ENCODE measurements at places on chromosomes 2 and 18. TPM values are rescaled to one million over a fixed set of nuclear protein-coding genes. Genes with fewer than 3 reads are reported as not detected.
A peak's percentile ranks its signal among the peaks of the same experiment; 100 is the strongest.

DNA sequence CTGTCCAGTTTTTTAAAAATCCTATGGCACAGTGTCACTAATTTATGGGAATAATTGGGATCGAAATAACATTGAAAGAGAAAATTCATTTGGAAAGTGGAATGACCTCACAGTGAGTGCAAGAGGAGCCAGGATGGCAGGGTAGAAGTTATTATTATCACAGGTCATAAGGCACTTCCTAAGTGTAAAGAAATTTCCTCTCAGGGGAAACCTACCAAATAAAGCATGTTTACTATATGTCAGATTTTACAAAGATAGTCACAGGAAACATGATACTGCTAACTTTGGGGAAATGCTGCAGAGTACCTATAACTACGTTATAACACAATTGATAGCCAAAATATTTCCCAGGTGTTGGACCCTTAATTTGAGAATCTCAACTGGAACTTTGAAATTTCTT lies 226.3 kb upstream of the SMAD7 start:
- no peak for DNase-seq

DNA sequence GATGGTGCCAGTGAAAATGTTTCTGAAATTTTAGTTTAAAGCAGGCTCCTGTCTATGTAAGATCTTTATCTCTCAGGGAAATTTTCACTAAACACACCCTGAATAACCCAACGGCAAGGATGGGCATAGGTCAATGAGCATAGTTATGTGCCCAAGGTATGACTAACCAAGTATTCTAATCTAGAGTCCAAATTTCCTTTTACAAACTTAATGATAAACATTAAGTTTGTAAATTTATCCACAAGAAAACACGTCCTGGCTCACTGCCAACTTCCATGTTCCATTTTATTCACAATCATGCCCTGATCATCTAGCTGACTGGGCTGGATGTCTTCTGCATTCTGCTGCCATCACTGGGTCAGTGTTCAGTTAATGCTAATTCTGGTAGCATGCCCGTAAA lies 151.2 kb downstream of the SRBD1 start:
- DNase-seq: no peak

DNA sequence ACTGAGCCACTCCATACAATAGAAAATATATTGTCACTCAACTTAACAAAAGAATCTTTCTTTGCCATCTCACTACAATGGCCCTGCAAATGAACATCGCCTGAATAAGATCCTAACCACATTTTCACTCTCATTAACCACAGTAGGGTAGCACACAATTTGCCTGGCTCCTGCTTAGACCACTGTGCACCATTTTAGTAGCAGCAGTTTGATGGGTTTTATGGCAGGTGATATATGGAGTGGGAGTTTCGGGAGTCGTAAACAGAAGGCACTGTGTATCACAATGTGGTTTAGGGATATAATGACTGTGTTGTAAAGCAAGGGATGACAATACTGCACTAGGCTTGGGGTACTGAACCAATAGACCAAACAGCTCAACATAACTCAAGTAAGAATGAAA lies 617.4 kb downstream of the BCL11A start:
- DNase-seq: no peak

The ARHGEF4 gene
- total RNA-seq: 3.9 TPM

- peak; percentile 64 for DNase-seq
Observed at GRCh38 chr2:181810823-181811695, 80.5 kb upstream of the ITPRID2 start.

DNA sequence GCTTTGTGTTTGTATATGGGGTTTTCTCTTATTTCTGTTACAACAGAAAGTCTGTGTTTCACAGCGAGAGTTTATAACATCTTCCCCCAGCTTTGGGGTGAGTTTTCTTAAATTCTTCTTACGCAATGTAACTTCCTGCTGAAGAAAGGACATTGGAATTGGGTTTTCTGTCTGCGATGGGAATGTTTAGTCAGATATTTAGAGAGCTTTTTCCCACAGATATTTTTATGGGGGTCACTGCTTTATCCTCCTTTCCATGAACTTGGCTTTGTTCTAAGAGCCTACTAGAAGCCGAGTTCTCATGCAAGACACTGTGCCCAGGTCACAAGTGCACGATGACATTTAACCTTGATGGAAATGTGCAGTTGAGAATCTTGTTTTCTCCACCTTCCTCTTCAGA lies 22.1 kb downstream of the B3GNT2 start:
- DNase-seq: no peak

DNA sequence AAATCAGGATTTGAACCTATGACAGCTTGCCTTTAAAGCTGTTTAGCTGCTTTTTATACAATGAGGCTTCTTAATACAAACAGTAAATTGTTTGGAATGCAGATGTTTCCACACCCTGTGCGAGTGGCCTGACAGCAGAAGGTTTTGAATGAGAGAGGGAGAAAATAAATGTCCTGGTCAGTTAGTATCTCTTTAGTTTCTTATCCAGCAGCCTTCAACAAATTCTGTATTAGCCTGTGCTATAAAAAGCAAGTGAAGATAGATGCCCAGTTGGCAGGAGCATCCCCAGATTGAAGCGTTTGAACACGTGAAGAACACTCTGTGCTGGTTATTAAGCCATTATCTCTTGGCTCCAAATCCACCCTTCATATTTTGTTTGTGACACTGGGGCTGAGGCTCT lies 70.6 kb downstream of the CERS6 start:
- DNase-seq: peak; percentile 16

The UGT1A10 gene
- not detected for total RNA-seq

DNA sequence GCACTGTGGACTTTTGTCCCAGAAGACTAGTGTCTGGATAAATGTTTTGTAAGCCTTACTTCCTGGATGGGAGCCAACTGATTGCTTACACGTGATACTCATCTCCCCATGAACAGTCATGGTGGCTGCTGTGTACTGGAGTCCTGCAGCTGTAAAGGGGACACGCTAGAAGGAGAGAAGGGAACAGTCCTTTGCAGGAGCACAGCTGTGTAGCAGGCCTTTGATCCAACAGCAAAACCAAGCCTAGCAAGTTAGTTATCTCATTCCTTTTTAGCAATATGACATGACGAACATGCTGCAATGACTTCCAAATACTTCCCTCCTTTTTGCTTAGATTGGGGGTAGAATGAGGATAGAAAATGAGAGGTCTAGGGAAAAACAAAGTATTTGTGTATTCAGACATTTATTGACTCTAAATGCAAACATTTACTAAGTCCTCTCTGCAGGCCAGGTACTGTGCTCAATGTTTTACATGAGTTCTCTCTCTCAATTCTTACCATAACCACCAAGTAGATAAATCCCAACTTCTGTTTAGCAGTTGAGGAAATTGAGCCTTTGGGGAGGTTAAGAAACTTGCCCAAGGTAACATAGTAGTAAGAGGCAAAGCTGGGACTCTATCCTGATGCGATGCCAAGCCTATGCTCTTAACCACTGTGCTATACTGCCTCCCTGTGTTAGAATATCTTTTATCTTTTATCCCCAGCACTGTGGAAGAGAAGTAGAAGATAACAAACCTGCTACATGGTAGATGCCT lies 55.4 kb upstream of the CD28 start:
- DNase-seq: no peak

The IL36RN gene
- not detected for total RNA-seq

DNA sequence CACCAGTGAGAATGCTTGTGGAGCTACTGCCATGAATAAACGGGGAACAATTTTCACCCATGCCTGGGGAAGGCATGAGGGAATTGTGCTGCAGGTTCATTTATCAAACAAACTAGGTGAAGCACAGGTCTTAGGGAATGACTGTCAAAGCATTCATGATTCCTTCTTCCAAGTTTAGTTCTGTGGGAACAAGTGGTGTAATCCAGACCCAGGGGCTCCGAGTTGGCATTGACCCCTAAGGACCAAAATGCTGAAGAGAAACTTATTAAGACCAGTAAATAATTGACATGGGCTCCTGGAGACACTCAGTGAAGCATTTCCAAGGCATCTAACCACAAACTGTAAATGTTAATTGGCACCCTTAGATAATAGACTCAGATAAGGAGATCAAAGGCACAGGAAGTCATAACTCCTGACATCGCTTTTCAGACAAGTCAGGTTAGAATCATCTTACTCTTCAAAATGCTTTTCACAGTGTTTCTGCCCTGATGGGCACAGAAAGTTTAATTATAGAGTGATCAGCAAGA lies 96.9 kb downstream of the SPP2 start:
- DNase-seq: no peak

DNA sequence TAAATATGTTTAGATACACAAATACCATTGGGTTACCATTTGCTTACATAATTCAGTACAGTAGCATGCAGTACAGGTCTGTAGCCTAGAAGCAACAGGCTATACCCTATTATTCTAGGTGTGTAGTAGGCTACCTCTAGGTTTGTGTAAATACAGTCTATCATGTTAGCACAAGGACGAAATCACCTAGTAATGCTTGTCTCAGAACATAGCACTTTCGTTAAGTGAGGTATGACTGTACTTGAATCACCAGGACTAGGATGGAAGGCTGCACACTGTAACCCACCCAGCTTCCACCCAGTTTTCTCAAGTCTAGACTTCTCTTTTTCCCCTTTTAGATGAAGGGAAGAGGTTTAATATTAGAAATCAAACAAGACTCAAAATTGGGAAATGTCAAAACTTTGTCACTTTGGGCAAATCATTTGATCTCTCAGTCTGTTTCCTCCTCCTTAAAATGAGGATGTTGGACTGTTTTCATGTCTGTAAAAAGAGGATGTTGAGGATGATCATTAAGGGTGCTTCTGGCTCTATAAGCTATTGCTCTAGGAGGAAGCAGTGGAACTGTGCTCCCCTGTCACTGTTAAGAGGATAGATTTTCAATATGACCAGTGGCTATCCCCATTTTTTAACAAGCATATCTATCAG lies 3.7 kb upstream of the SOCS6 start:
- no peak for DNase-seq

DNA sequence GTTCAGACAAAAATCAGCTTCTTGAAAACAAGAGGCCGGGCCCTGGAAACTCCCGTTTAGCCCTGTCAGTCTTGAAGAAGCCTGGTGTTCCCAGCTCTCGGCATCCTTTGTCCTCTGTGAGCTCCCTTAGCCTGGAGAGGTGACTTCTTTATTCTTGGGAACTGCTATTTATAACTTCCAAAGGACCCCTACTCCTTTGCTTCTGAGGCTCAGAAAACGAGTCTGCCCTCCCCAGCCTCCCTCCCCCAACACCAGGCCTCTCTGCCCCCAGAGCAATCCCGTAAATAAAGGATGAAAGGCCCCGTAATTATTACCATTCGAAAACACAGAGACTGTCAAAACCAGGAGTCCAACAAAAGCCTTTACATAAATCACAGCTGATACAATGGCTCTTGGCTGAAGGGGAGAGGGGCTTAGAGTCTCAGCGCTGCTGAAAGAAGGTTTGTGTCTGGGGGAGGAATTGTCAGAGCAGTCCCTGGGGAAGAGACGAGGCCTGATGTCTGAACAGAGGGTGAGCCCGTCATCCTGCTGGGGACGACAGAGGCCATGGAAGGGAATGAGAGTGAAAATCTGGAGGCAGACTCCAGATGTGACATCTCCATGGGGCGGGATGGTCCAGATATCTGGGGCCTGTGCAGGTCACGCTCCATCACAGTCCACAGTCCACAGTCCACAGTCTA lies 283.0 kb downstream of the MYCN start:
- DNase-seq: no peak

The YES1 gene
- 98.6 TPM for total RNA-seq

The POTEC gene
- not detected for total RNA-seq

The USP37 gene
- 19.2 TPM for total RNA-seq

The C2orf81 gene
- 0.34 TPM for total RNA-seq

DNA sequence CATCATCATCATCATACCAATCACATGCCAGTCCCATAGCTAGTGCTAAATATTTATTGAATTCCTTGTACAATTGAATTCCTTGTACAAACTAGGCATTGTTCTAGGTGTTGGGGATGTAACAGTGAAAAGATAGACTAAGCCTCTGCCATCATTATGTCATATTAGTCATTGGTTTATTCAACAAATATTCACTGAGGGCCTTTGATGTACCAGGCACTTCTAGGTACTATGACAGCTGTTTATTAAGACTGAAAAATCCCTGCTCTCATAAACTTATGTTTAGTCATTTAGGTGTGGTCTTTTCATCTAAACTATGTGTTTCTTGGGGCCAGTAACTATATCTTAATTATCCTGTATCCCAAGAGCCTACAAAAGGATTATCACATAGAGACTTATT lies 412.3 kb upstream of the ETAA1 start:
- DNase-seq: no peak

DNA sequence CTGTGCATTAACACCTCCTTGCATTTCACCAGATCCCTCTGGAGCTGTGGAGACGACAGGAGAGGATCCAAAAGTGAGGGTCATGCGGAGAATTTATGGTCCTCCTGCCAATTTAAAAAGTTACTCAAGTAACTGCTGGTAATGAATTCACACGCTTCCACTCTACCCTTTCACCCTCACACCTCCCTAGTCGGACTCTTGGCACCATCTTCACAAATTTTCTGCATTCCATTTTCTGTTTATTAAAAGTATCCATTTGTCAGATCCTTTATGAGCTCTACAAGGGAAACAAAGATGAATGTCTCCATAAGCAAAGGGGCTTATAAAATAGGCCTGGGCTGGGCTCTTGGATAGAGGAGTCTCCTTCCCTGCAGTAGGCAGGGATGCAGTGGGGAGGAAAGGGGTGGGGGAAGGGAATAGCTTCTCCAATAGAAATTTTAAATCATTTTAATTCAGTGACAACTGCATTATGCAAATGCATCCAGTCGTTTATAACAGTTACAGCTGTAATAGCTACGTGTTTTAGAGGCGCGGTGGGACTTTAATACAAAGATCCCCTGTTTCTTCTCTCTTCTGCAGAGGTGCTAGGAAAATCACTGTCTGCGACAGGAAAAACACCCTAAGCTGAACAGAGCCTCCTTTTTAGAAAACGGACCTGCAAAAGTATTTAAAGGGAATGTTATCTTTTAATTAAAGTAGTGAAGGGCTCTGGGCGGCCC lies 132.2 kb downstream of the EPHA4 start:
- no peak for DNase-seq

DNA sequence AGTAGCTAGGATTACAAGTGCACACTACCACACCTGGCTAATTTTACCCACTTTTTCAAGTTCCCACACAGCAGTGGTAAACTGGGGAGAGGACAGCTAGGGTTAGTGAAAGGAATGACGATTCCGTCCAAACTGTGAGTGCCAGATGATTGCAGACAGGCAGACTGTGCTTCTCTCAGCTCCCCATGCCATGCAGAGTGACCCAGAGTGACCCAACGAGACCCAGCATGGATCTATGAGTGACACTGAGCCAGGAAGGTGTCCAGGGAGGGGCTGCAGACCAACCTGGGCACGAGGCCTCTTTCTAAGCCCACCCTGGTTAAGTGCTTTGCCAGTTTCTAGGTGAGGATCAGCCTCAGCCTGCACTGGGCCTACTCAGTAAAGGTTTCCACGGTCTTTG lies 7.7 kb upstream of the KLF11 start:
- no peak for DNase-seq

The IL36B gene
- not detected for total RNA-seq

The UPP2 gene
- total RNA-seq: not detected

The KCNG3 gene
- total RNA-seq: 7.1 TPM

The TXNDC2 gene
- total RNA-seq: not detected

GRCh38 chr2:25062511-25062917 lies 20.6 kb downstream of the EFR3B start:
- DNase-seq: no peak
